Activated CD4-positive, alpha-beta T cell treated with anti-CD3 and anti-CD28 coated beads for 36 hours (primary cell): ENCODE measurements at places on chromosomes 11 and 22. TPM values are rescaled to one million over a fixed set of nuclear protein-coding genes. Genes with fewer than 3 reads are reported as not detected.

The SCN3B gene
- total RNA-seq = not detected

The ARRB1 gene
- total RNA-seq = 21.0 TPM

The OR8K5 gene
- total RNA-seq = not detected

The AQP11 gene
- total RNA-seq = 0.14 TPM

The DBX1 gene
- not detected for total RNA-seq

The ZNF214 gene
- total RNA-seq = not detected

DNA sequence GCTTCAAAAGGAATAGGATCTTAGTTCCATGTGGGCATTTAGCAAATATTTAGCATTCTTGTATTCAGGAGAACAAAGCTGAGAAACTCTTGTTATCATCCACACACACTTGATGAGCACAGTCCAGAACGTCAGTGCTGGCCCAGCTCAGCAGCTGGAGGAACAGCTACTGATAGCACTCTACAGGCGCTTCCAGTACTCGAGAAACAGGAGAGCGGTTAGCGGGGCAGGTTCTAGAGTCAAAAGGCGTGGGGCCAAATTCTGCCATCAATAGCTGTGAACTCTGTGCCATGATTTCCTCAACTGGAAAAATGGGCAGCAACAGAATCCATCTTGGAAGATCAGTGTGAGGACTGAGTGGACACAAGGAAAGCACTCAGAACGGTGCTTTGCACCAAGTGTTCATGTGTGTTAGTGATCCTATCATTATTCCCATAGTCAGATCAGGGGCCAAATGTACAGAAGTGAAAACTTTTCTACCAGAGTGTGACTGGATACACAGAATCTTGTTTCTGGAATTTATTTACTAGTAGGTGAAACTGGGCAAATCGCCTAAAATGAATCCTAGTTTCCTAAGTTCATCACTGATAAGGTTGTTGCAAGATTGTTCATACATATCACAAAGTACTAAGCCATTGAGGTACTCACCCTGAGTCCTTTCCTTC is 3.2 kb downstream of the JOSD1 start:
- no peak for DNase-seq
- peaks cover 59% of the 10 kb centered on the region for H3K4me1 ChIP-seq
- peaks cover 57% of the 10 kb centered on the region for H3K36me3 ChIP-seq

DNA sequence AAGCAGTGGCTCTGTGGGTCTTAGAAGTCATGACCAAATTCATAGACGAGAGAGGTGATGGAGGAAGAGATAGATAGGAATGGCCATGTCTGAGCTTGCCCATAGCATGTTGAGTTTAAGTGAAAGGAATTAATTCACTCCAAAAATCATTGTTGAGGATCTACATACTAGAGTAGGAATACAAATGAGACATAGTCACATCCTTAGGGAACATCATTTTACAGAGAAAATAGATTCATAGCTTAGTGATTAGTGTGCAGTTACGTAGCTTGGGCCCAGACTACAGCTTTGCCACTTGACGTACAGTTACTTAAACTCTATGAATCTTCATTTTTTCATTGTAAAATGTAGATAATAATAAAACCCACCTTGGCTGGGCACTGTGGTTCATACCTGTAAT is 21.4 kb upstream of the BMAL1 start:
- peaks cover 16% of the 10 kb centered on the region for H3K4me1 ChIP-seq
- H3K36me3 ChIP-seq = no peaks in the 10 kb centered on the region
- no peaks in the 10 kb centered on the region for H3K27me3 ChIP-seq
- DNase-seq = no peak
- H3K4me3 ChIP-seq = no peak overlapping the region

DNA sequence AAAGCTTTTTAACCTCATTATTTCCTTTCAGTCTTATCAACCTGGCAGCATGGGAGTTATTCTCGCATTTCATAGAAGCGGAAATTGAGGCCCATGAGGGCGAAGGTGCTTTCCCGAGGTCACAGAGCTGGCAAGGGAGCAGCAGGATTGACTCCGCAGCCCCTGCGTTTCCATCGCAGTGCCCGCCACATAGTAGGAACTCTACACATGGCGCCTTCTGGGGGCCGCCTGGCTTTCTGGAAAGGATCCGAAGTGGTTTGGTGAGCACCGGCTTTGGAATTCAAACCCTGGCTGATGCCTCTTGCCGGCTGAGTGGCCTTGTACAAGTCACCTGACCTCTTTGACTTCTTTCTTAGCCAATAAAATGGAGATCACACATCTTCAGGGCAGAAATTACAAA is 93.4 kb downstream of the CEP164 start:
- no peak overlapping the region for H3K27ac ChIP-seq
- DNase-seq = no peak
- no peaks in the 10 kb centered on the region for H3K27me3 ChIP-seq
- no peaks in the 10 kb centered on the region for H3K4me1 ChIP-seq
- H3K4me3 ChIP-seq = no peak overlapping the region

GRCh38 chr22:17678817-17679385 is 40.3 kb downstream of the BCL2L13 start:
- no peaks in the 10 kb centered on the region for H3K27me3 ChIP-seq
- peak overlapping the region; percentile 7 for H3K27ac ChIP-seq
- H3K4me1 ChIP-seq = peaks cover 3% of the 10 kb centered on the region
- no peak for DNase-seq

DNA sequence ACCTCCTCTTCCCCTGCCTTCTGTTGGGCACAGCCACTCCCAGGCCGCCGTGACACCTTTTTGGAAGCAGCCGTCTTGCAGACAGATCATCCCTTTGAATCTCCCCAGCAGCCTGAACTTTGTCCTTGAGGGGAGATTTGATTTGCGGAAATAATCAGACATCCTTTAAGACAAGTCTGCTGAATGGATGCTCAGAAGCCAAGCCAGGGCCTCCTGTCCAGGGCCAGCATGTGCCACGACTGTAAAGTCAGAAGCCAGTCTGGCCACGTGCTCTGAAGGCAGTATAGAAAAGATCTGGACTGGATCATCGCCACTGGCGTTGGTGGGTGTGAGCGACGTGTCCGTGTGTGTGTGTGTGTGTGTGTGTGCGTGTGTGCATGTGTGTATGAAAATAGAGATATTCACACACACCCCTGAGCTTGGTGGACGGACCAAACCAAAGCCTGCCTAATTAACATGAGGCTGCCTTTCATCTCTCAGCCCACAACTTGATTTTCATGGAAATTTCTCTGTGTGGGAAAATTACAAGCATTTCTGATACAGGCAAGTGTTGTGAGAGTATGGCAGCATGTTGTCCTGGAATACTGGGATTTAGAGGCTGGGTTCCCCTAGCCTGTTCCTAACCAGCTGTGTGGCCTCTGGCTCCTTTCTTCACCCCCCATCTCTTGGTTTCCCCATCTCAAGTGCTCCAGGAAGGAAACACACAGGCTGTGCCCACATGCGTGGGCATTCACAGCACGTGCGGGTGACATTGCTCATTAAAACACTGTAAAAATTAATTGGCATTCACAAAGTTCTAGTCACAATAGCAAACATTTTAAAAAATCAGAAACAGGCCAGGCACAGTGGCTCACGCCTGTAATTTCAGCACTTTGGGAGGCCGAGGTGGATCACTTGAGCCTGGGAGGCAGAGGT is 61.8 kb upstream of the WNT7B start:
- peak; percentile 4 for DNase-seq
- H3K4me1 ChIP-seq = peaks cover 24% of the 10 kb centered on the region
- H3K36me3 ChIP-seq = no peaks in the 10 kb centered on the region
- no peak overlapping the region for H3K4me3 ChIP-seq

DNA sequence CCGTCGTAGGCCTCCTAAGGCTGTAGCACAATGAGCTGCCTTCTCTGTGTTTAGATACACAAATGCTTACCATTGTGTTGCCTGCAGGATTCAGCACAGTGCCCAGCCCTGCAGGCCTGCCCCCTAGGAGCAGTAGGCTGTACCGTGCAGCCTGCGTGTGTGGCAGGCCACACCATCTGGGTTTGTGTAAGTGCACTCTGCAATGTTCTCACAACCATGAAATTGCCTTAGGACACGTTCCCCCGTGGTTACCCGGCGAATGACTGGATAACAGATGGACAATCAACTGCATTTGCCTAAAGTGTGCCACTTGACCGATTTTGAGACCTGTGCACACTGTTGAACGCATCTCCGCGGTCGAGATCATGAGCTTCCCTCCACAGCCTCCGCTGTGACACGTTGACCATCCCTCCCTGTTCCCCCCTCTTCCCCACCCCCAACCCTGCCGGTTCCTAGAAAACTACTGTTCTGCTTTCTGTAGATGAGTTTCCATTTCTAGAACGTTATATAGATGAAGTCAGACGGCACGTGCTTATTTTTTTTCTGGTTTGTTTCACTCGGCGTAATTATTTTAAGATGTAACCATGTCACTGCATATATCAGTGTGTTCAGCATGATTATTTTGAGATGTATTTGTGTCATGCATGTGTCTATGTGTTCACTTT is 22.2 kb upstream of the CTSD start:
- no peaks in the 10 kb centered on the region for H3K36me3 ChIP-seq
- H3K27ac ChIP-seq = no peak overlapping the region
- no peak for DNase-seq

DNA sequence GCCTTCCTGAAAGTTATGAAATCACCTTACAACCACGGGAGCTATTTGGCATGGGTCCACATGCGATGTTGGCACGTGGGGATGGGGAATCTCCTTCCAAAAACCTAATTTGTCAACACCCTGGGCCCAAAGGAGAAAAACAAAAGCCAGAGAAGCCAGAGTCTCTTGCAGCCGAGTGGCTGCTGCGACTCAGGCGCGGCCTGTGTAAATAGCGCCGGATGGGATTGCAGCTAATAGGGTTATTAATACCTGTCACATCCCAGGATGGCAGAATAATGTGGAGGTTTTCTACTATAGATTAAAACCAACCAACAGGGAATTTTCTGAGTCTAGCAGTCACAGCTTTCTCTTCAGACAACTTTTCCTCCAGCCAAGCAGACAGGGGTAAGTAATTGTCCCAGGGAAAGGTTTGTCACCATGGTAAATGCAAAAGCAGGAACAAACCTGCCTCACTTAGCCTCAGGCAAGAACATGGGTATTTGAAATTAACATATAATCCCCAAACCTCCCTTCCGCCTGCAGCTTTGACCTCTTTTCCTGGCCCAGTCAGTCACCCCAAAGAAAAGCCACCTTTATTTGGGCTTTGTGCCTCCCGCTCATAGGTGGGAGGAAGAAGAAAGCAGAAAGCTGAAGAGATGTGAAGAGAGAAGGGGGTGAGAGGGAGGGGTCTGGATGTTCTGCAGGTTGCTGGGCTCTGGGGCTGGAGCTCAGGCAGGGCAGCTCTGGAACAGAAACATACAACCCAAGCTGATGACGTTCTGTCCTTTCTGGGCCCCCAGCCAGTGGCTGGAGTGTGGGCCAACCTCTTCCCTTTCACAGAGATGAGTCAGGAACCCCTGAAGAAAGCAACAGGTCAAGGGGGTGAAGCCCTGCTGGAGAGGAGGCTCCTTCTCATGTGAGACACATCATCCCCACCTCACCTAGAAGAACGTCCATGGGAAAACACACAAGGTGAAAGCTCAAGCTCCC is 376.5 kb downstream of the NXPE2 start:
- H3K4me1 ChIP-seq = no peaks in the 10 kb centered on the region
- H3K27ac ChIP-seq = no peak overlapping the region
- no peak for DNase-seq
- no peaks in the 10 kb centered on the region for H3K36me3 ChIP-seq
- no peak overlapping the region for H3K4me3 ChIP-seq
- no peaks in the 10 kb centered on the region for H3K27me3 ChIP-seq

GRCh38 chr11:62264004-62264403 is 6.0 kb upstream of the SCGB2A2 start:
- H3K27ac ChIP-seq = no peak overlapping the region
- no peak overlapping the region for H3K4me3 ChIP-seq
- DNase-seq = no peak
- peaks cover 36% of the 10 kb centered on the region for H3K4me1 ChIP-seq

GRCh38 chr22:48345631-48346030 is 1482.0 kb downstream of the BRD1 start:
- no peak for DNase-seq
- no peaks in the 10 kb centered on the region for H3K36me3 ChIP-seq
- H3K4me1 ChIP-seq = no peaks in the 10 kb centered on the region
- no peak overlapping the region for H3K4me3 ChIP-seq
- H3K27ac ChIP-seq = no peak overlapping the region

DNA sequence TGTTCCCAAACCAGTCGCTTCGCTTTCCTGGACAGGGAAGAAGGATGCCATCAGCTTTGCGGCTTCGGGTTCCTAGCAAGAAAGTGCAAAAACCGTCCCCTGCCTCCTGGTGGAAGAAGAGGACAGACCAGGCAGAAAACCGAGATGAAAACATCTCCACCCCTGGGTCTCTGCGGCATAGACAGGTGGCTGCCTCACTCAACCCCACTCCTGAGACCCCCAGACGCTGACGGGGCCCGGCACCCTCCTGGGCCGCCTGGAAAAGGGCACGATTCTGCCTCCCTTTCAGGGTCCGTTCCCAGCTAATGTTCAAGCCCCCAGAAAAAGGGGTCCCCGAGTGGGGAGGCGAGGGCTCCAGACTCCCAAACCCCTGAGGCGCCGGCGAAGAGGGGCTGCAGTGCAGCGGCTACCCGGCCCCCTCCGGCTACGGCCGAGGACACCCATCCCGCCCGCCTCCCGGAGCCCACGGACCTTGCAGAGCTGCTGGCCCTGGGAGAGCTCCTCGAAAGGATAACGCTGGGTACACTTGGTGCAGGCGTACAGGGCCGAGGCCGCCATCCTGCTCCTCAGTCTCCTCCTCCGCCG is 569 bp downstream of the FAM76B start:
- H3K27ac ChIP-seq = peak overlapping the region; percentile 85
- peaks cover 60% of the 10 kb centered on the region for H3K36me3 ChIP-seq
- H3K4me1 ChIP-seq = peaks cover 47% of the 10 kb centered on the region
- DNase-seq = peak; percentile 53
- no peaks in the 10 kb centered on the region for H3K27me3 ChIP-seq

- peak overlapping the region; percentile 94 for H3K4me3 ChIP-seq
- H3K36me3 ChIP-seq = peaks cover 32% of the 10 kb centered on the region
- no peak for DNase-seq
- H3K27ac ChIP-seq = peak overlapping the region; percentile 95
Observed at GRCh38 chr22:46761017-46761416, 1.4 kb upstream of the TBC1D22A start.

DNA sequence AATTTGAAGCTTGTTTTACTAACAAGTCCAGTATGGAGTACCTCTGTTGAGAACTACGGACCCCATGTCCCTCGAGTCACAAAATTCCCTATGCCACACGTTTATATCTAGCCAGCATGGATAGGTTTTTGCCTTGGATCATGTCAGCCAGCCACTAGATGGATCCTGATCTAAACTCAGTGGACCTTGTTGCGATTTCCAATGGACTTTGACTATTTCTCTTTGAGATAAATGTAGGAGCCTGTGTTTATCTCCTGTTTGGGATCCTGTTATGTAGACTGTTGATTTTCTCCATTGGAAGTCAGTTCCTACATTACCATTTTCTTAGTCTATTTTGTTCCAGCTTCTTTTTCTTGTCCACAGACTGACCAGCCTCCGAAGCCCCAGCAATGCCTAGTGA is 127.1 kb upstream of the BMAL1 start:
- peaks cover 10% of the 10 kb centered on the region for H3K27me3 ChIP-seq
- no peaks in the 10 kb centered on the region for H3K36me3 ChIP-seq
- DNase-seq = no peak
- H3K4me1 ChIP-seq = no peaks in the 10 kb centered on the region
- no peak overlapping the region for H3K27ac ChIP-seq
